ENCODE measurements at places on chromosomes 6 and 20.
A peak's percentile ranks its signal among the peaks of the same experiment; 100 is the strongest.

GRCh38 chr6:137145421-137145820 is 28.0 kb downstream of the IL22RA2 start:
- no peak for DNase-seq

- no peak for DNase-seq
Observed at GRCh38 chr6:50353603-50354002, 303.9 kb upstream of the DEFB112 start.

DNA sequence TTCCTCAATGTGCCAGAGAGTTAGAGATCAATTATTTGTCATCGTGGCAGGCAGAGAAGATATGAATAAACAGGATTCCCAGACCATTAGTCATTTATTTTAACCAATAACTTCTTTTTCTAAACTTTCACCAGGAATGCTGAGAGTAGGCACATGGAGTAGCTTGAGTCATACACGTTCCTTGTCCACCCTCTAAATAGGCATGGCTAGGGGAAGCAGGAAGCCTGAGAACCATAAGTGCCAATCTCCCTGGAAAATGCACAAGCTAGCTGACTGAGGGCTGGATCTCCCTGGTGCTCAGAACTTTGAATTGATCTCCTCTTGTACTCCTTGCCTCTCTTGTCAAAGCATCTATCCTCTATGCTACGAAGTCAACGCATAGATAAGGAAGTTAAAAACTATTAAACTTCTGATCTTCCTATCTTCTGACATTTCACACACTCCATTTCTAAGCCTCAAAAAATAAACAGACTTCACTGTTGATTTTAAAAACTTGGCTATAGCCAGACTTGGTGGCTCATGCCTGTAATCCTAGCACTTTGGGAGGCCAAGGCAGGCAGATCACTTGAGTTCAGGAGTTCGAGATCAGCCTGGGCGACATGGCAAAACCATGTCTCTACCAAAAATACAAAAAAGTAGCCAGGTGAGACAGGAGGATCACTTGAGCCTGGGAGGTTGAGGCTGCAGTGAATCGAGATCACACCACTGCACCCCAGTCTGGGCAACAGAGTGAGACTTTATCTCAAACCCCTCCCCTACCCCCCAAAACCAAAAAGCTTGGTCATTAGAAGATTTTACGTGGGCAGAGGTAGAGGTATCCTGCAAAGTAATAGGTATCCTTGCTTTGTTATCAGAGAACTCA is 11.8 kb downstream of the ADTRP start:
- peak; percentile 86 for DNase-seq

GRCh38 chr20:3714092-3714491 is 1.7 kb upstream of the SIGLEC1 start:
- DNase-seq = no peak

GRCh38 chr20:13205425-13205824 is 15.6 kb upstream of the ISM1 start:
- DNase-seq = no peak

DNA sequence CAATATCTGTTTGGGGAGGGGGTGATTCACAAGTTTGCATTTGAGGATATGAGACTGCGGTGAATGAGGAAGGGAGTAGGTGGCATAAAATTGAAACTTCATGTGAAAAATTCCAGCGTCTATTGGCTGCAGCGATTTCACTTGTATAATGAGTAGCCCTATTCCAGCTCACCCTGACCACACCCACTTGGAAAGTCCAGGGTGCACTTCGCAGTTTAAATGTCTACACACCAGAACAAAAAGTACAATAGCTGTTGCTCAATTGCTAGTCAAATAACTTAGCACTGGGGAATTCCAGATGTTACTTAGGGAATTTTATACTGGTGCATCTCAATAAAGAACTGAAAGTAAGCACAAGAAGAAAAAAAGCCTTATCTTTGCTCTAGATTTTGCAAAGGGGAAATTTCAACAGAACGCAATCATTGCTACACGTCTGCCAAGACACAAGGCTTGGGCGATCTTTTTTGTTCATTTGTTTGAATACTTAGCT is 6.3 kb downstream of the TNFAIP3 start:
- DNase-seq = peak; percentile 81

GRCh38 chr6:87968435-87969278 is 79.0 kb upstream of the SPACA1 start:
- no peak for DNase-seq

GRCh38 chr6:53986165-53986720 is 125.0 kb upstream of the MLIP start:
- DNase-seq = peak; percentile 37

GRCh38 chr6:77072694-77073409 is 390.4 kb downstream of the HTR1B start:
- no peak for DNase-seq

GRCh38 chr6:85677234-85677956 is 34.7 kb upstream of the SYNCRIP start:
- no peak for DNase-seq

- no peak for DNase-seq
Observed at GRCh38 chr20:50734730-50735679, 3.6 kb downstream of the PARD6B start.

- no peak for DNase-seq
Observed at GRCh38 chr6:77324866-77325265, 138.4 kb downstream of the HTR1B start.

GRCh38 chr6:15317251-15317650 is 71.4 kb downstream of the JARID2 start:
- no peak for DNase-seq

DNA sequence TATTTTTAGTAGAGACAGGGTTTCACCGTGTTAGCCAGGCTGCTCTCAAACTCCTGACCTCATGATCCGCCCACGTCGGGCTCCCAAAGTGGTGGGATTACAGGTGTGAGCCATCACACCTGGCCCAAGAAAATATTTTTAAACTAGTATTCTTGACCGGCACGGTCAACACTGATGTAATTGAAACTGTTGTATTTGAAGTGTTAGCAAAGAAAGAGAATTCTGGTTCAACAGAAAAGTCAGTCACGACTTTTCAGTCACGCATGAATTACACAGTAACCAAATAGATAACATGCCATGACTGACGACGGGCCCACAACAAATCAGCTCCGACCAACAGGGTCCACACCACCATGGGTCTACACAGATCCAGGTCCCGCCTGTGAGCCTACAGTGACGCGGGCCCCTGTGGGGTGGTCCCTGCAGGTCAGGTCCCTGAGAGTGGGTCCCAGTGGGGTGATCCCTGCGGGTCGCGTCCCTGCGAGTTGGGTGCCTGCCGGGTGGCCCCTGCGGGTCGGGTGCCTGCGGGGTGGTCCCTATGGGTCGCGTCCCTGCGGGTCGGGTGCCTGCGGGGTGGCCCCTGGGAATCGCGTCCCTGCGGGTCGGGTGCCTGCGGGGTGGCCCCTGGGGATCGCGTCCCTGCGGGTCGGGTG is 1.0 kb downstream of the GMEB2 start:
- DNase-seq = no peak

GRCh38 chr20:40080041-40080652 is 608.9 kb downstream of the MAFB start:
- no peak for DNase-seq

GRCh38 chr6:163720005-163720404 is 305.5 kb downstream of the QKI start:
- DNase-seq = no peak

- peak; percentile 21 for DNase-seq
Observed at GRCh38 chr6:187210-187861, 105.0 kb upstream of the DUSP22 start.

- no peak for DNase-seq
Observed at GRCh38 chr6:87618531-87618930, 28.6 kb downstream of the ORC3 start.

Data from SJSA1 (cell line).